NCI-H446 treated with DMSO at 0.1 percent for 48 hours (cell line): ENCODE measurements at places on chromosomes 2 and 18.

- DNase-seq: no peak
These were observed 7.0 kb upstream of the SCTR start for GRCh38 chr2:119531292-119531691.

- DNase-seq: no peak
These were observed 49.1 kb downstream of the TFPI start for GRCh38 chr2:187505065-187505672.

GRCh38 chr2:102315921-102316320 is 4.6 kb downstream of the IL1RL1 start:
- DNase-seq: no peak

DNA sequence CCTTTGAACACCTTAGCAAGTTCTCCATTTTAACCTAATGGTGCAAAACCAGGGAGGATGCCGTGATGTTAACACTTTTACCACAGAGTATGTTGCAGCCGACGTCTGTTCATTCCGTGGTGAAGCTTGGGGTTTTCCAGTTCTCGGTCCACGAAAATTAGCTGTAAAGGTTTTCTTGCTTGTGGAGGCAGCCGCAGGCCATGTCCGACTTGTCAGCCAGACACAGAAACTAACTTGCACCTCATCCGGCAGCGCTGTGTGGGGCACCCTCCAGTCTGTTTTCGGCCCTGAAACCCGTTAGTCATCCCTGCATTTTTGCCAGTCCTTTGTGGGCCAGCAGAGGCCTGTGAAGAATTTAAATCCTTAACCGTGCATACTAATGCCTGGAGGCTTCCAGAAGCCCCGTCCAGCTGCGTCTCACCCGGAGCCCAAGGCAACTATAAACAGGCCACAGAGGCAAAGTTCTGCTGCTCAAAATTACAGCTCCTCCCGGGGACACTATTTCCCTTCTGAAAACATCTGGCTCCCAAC is 70.6 kb downstream of the SH3YL1 start:
- no peak for DNase-seq

GRCh38 chr2:46857871-46858701 is 57.5 kb downstream of the MCFD2 start:
- DNase-seq: no peak

GRCh38 chr2:240909216-240909974 is 3.3 kb downstream of the CROCC2 start:
- DNase-seq: no peak
